ENCODE measurements at places on chromosomes 6 and 20. TPM values are rescaled to one million over a fixed set of nuclear protein-coding genes. Genes with fewer than 3 reads are reported as not detected.
A peak's percentile ranks its signal among the peaks of the same experiment; 100 is the strongest.

The BACH2 gene
- total RNA-seq = 0.32 TPM

The BHLHE23 gene
- total RNA-seq = 0.49 TPM

DNA sequence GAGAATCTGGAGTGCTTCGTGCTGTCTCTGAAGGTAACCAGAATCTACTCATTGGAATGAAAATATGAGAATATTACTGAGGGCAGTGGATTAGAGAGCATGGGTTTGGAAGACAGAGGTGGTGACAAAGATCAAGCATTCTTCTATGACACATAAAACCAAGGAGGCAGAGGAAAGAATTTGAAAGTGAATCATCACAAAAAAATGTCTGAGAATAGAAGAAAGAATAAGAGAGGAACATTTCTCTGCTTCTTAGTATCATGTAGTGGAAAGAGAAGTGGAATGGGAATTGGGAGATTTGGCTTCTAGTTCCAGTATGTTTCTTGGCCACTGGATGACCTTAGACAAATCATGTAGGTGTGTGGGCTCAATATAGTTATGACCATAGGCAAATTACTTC, 474.0 kb downstream of the TFAP2B start:
- no peak for DNase-seq
- no peaks in the 10 kb centered on the region for H3K36me3 ChIP-seq
- no peaks in the 10 kb centered on the region for H3K27me3 ChIP-seq

The STMND1 gene
- total RNA-seq = not detected

DNA sequence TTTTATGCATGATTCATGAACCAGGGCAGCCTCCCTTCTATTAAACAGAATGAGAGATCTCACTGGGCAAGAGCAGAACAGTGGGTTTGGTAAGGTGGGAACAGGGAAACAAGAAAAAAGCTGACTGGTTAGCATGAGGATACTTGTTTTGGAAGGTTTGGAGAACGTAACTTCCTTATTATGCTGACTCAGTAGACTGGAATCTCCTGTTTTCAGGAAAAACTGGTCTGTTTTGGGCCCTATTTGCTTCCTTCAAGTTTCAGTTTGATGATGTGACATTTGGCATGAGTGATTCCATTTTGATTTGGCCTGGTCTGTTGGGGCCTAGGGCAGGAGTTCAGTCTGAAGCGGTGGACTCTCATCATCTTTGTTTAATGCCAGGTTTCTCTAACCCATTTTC, 172.0 kb downstream of the MYLK4 start:
- H3K27me3 ChIP-seq = no peaks in the 10 kb centered on the region
- H3K36me3 ChIP-seq = no peaks in the 10 kb centered on the region
- H3K4me1 ChIP-seq = peaks cover 18% of the 10 kb centered on the region
- no peak for DNase-seq

GRCh38 chr6:3432416-3432815, 24.4 kb downstream of the SLC22A23 start:
- no peaks in the 10 kb centered on the region for H3K36me3 ChIP-seq
- H3K4me1 ChIP-seq = peaks cover 3% of the 10 kb centered on the region
- no peaks in the 10 kb centered on the region for H3K27me3 ChIP-seq
- H3K4me3 ChIP-seq = no peak overlapping the region
- H3K27ac ChIP-seq = peak overlapping the region; percentile 8

DNA sequence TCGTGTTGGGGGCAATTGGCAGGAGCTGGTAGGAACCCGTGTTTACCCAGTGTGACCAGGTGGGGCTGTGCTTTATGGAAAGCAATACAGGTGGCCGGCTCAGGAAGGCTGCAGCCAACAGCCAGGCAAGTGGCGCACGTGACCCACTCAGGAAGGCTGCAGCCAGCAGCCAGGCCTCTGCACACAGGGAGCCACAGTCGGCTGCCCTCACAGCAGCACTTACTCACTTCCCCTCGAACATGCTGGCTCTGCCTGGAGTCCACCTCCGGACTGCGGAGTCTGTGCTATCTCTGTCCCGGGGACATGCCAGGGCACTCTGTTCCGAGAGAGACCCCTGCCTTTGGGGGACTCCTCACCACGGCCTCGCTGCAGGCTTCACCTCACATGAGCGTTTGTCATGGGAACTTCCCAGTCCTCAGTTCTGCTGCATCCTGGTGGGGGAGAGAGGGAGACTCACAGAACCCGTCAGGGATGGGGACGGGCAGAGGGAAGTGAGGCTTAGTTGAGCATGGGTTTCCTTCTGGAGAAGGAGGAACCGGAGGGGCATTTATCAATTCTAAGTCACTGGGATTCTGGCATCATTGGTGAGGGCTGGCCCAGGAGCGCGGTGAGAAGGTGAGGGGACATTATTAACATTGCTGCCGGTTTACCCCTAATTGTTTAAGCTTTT, 76.8 kb downstream of the TTLL2 start:
- no peak overlapping the region for H3K4me3 ChIP-seq
- no peaks in the 10 kb centered on the region for H3K27me3 ChIP-seq
- DNase-seq = no peak

- peak; percentile 93 for DNase-seq
- peak overlapping the region; percentile 85 for H3K27ac ChIP-seq
- no peaks in the 10 kb centered on the region for H3K36me3 ChIP-seq
- peaks cover 17% of the 10 kb centered on the region for H3K4me1 ChIP-seq
- no peaks in the 10 kb centered on the region for H3K27me3 ChIP-seq
Observed at GRCh38 chr20:18585134-18585533, 2.7 kb upstream of the DTD1 start.

DNA sequence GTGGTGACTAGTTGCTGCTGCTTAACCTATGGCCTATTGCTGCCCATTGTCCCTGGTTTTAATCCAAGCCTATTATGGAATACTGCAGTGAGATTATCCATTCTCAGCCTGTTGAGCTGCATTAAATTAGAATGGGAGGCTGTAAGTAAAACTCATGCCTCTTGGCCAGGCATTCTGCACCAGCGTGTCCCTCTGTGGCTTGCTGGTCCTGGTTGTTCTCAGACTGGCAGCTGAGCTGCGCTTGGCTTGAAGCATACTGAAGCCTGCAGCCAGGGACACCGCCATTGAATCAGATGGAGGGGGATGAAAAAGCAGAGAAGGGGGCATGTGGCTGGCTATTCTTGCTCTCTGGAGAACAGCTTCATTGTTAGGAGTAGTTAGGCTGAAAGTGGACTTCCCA, 15.6 kb downstream of the LRRN4 start:
- H3K4me3 ChIP-seq = no peak overlapping the region
- H3K27ac ChIP-seq = no peak overlapping the region
- no peaks in the 10 kb centered on the region for H3K4me1 ChIP-seq
- no peak for DNase-seq
- no peaks in the 10 kb centered on the region for H3K27me3 ChIP-seq

DNA sequence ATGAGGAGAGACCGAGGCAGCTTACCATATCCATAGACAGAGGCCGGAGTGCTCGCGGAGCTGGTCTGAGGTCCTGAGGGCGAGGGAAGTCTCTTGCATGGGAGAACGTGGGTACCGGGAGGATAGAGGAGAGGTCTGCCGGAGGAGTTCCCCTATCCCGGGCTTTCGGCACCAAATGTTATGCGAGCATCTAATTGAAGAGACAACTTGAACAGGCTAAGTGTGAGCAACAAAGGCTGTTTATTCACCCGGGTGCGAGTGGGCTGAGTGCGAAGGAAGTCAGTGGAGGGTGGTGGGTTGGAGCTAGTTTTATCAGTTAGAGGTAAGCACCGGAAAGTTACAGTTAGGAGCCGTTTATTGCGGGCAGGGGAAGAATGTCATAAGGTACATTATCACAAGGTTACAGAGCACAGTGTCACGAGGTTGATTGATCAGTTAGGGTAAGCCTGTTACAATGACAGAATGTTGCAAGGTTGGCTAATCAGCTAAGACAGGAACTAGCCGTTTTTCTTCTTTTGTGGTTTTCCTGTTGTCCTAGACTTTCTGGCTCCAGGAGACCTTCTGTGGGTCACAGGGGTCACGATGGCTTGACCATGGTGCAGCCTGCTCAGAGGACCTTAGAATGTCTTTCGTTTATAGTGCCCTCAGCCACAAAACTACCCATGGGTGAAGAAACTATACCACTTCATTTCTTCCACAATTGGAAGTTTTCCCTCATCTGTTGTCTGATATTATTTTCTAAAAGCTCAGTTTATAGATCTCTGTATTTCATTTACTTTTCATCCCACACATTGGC, 746.0 kb upstream of the ADGRB3 start:
- no peaks in the 10 kb centered on the region for H3K27me3 ChIP-seq
- H3K4me3 ChIP-seq = no peak overlapping the region
- H3K27ac ChIP-seq = no peak overlapping the region
- no peak for DNase-seq
- H3K4me1 ChIP-seq = no peaks in the 10 kb centered on the region

DNA sequence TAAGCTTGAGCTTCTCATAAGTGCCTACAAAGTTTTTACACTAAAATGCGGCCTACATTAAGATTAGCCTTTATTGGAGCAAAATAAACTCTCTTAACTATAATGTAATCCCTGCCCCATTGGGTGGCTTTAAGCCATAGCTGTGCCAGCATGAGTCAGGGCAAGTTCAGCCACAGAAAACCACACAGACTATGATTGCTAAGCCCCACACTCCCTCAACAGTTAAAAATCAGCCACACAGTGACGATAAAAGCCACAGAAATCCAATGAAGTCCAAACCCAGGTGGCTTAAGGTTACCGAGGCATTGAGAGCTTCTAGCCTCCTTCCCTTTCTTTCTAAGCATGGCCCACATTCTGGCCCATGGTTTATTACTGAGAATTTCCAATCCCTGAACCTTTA, 61.6 kb downstream of the GRM1 start:
- H3K27me3 ChIP-seq = no peaks in the 10 kb centered on the region
- H3K4me3 ChIP-seq = no peak overlapping the region
- H3K4me1 ChIP-seq = no peaks in the 10 kb centered on the region
- no peak for DNase-seq

- H3K4me1 ChIP-seq = no peaks in the 10 kb centered on the region
- no peak overlapping the region for H3K27ac ChIP-seq
- DNase-seq = no peak
- H3K36me3 ChIP-seq = no peaks in the 10 kb centered on the region
- no peaks in the 10 kb centered on the region for H3K27me3 ChIP-seq
Observed at GRCh38 chr6:95244751-95245150, 332.6 kb upstream of the MANEA start.

GRCh38 chr6:47650553-47651432, 47.6 kb upstream of the ADGRF4 start:
- H3K4me1 ChIP-seq = peaks cover 27% of the 10 kb centered on the region
- H3K36me3 ChIP-seq = no peaks in the 10 kb centered on the region
- H3K27ac ChIP-seq = no peak overlapping the region
- H3K27me3 ChIP-seq = no peaks in the 10 kb centered on the region

DNA sequence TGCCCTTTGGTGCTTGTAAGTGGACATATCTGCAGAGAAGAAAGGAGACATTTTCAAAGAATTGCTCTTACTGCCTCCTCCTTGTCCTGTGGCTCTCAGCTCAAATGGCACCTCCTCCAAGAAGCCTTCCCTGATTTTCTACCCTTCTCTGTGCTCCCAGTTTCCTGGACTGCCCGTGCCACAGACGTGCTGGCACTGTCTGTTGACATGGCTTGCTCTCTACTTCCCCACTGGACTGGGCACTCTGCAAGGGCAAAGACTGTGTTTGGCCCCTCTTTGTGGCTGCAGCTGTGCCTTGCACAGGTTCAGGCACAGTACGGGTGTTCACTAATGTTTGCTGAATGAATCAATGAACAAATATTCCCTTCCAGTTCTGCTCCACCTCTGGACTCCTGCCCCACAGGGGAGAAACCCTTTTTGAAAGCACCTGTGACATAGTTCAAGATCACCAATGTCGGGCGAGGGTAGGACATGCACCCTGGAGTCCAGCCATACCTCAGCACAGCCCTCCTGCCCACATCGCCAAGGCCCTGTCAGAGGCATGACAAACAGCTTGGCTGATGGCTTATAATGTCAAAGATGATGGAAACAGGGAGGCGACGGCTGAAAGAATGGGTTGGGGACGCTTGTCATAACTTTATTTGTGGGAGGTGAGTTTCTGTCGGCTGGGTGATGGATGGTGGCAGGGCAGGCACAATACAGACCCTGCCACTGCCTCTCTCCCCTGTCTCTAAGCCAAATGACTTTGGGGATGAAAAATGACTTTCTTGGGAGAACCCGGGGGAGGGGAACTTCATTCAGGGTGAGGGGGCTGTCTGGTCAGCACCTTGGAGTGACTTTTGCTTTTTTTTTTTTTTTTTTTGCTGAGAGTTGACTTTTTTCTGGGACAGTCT, 15.6 kb upstream of the CTNNBL1 start:
- H3K4me3 ChIP-seq = no peak overlapping the region
- DNase-seq = no peak
- no peak overlapping the region for H3K27ac ChIP-seq
- H3K36me3 ChIP-seq = no peaks in the 10 kb centered on the region

DNA sequence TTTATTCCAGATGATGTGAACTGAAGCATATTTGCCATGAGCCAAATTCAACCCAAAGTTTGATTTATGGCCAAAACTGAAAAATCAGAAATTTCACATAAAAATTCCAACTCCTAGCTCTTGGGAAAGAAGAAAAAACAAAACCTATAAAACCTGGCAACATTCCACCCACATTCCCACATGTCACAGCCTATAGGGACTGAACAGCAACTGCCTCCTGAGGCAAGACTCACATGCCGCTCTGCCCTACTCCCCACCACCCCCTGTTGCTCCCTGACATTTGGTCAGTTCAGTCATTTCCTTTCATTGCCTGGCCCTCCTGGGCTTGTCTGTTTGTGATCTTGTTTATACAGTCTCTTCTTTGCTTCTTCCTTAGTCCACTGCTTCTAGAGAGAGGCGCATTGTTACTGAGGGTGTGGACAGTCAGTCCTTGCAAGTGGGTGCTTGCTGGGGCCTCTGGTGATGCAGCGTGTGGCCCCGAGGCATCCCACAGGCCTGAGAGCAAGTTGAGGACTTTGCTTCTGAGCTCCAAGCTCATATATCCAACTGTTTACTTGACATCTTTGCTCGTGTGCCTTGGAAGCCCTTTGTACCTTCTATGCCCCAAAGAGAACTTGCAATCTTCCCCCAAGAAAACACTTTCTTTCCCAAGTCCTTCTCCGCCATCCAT, 31.4 kb downstream of the NFATC2 start:
- H3K4me1 ChIP-seq = 0 out of 2 replicates have a peak, but pooled peaks cover 3% of the 10 kb centered on the region
- H3K27ac ChIP-seq = no peak overlapping the region

The MCCD1 gene
- total RNA-seq = not detected

DNA sequence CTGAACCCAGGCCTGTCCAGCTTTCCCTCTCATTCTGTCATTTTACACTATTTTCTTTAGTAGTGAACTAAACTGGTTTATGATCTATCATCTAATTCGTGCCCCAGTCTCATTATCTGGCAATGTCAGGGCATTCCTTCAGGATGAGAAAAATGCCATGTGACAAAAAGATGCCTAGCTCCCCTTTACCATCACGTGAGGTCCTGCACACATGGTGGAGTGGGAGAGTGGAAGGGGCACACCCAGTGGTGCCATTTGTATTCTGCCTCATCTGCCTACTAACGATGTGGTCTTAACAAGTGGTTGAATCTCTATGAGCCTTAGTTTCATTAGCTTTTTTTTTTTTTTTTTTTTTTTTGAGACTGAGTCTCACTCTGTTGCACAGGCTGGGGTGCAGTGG, 41.2 kb downstream of the CDC5L start:
- no peaks in the 10 kb centered on the region for H3K36me3 ChIP-seq
- H3K27ac ChIP-seq = no peak overlapping the region
- no peak for DNase-seq

- H3K36me3 ChIP-seq = no peaks in the 10 kb centered on the region
- no peaks in the 10 kb centered on the region for H3K27me3 ChIP-seq
- no peaks in the 10 kb centered on the region for H3K4me1 ChIP-seq
- no peak overlapping the region for H3K27ac ChIP-seq
- no peak overlapping the region for H3K4me3 ChIP-seq
Observed at GRCh38 chr6:166587631-166588413, 1.3 kb upstream of the RAMACL start.
